GM13976 (cell line): ENCODE measurements at places on chromosomes 4 and X.

DNA sequence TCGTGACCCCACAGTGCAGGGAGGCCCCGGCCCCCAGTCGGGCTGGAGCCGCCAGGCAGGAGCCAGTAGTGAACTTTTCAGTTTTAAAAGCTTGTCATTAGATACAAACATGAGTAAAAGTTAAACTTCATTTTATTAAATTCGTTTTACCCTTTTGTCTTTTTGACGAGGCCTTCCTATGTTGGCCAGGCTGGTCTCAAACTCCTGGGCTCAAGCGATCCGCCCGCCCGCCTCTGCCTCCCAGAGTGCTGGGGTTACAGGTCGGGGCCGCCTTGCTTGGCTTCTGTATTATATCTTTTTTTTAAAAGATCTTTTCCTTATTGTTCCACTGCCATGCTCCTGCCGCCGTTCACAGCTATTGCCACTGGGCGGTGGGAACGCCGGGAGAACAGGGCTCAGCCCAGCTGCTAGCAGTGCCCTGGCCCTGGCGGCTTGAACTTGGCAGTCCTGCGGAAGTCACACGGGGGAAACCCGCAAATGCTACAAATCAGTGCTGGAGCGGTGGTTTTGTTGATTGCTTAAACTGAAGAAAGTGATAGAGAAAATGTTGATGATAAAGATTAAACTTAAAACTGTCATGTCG, 968 bp upstream of the NELFA start:
- DNase-seq = peak; percentile 67

- peak; percentile 49 for DNase-seq
These were observed at the start of gene SORBS2 for GRCh38 chr4:185811509-185812364. Gene SORBS2, minus strand, starts transcription at chr4:185812194. Its CDS starts 121,623 bp downstream, at chr4:185690571.

DNA sequence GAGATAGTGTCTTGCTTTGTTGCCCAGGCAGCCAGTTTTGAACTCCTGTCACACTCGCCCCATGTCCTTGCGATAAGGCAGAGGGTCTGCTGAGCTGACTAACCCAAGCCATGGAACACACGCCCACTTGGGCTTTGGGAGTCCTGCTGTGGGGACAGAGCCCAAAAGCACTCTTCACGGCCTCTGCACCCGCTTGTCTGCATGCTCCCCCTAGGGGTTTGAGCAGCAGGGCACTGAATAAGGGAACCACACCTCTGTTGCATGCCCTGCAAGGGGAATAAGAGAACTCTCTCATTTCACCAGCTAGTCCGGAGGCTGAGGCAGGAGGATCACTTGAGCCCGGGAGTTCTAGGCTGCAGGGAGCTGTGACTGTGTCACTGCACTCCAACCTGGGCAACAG, 166.0 kb downstream of the STAG2 start:
- no peak for DNase-seq

DNA sequence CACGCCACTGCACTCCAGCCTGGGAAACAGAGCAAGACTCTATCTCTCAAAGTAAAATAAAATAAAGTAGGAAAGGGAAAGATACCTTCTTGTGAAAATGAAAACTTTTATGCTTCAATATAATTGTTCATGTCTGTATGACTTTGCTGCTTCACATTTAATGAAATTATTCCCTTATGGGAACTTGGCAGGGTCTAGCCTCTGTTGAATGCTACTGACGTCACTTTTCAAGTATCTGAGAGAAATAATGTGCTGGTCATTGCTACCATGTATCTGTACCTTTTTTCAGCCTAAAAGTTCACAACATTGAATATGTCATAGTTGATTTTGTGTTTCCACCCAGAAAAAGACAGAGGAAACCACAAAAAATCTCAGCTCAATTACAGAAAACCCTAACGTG, 65.2 kb downstream of the PRDM5 start:
- DNase-seq = no peak
